ENCODE measurements at places on chromosomes 7 and 10.

- no peak for DNase-seq
Observed at GRCh38 chr10:78472551-78472890, 438.9 kb downstream of the RPS24 start.

DNA sequence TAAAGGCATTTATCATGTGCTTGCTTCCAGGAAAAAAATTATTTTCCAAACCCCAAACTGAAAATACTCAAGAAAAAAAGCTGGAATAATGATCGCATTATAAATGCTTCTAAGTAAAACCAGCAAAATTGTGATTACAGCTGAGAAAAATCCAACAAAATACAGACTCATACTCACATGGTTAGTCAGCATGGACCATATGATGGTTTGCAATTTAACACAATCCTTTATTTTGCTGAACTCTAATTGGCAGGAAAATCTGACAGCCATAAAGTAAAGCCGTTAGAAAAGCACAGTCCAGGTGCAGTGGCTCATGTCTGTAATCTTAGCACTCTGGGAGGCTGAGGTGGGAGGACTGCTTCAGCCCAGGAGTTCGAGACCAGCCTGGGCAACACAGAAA, 59.6 kb downstream of the BRI3 start:
- no peak for DNase-seq

- DNase-seq: no peak
Observed at GRCh38 chr7:114660753-114661152, 246.1 kb downstream of the FOXP2 start.

DNA sequence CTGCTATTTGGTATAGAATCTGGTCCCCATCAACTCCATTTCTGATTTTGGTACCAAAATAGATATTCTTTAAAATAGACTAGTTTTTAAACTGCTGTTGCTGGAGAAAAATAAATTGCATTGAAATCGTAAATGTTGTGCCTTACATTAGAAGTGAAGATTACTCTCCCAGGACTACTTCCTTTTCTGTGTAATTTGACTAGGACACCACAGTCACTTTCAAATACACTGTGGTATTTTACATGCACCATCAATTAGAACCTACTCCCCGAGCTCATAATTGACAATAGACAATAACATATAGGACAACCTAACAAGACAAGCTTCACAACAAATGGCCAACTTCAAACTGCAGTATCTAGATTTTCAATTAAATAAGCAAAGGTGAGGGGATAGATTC, 211.5 kb downstream of the DGKB start:
- no peak for DNase-seq

DNA sequence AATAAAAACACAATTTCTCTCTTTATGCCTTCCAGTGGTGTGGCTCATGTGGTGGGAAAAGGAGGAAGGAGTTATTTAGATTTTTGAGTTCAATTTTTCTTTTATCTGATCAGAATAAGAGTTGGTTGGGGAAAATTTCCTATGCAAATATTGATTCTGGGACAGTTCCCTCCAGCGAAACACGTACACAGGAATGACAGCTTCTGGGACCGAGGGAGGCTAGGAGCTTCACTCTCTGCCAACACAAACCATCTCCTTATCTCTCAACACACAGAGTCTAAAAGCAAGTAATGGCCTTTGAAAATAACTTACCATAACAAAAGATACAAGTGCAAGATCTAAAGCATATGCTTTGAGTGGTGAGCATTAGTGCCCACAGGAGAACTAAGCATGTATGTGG, 122.7 kb downstream of the RAPGEF5 start:
- DNase-seq: no peak

DNA sequence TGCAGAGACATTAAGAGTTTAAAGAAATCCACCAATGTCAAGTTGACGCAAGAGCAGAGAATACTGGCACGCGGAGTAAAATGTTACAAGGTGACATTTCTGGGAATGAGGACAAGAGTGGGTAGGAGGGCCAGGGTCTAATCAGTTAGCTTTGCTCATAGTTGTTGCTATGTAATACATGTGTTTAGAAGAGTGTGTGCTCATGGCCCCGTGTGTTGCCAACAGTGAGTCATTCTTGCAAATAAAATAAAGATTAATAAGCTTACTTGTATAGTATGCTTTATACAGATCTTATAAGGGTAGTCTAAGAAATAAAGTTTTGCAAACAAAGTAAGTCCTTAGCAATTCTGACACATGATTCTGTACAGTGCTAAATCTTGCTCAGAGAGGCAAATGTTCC, 64.5 kb downstream of the DNMBP start:
- DNase-seq: no peak

GRCh38 chr7:114095885-114096284, 177.1 kb upstream of the PPP1R3A start:
- no peak for DNase-seq

DNA sequence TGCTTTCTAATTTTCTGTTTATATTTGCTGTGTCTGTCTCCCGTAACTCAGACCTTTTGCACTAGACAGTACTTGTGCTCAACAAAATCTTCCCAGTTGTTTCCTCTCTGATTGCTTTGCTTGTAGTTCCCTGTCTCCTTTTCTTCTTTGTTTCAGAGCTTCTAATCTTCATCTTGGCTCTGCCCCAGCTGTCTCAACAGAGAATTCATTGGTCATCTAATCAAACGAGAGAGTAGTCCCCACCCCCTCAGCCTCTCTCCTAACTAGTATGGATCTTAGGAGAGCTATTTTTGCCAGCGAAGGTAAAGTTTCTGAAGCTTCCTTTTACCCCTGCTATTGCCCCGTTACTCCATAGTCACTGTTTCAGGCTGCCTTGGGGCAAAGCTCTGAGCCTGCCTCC, 32.8 kb downstream of the SLC26A4 start:
- DNase-seq: no peak

GRCh38 chr10:117271427-117271826, 30.5 kb downstream of the SLC18A2 start:
- DNase-seq: no peak

DNA sequence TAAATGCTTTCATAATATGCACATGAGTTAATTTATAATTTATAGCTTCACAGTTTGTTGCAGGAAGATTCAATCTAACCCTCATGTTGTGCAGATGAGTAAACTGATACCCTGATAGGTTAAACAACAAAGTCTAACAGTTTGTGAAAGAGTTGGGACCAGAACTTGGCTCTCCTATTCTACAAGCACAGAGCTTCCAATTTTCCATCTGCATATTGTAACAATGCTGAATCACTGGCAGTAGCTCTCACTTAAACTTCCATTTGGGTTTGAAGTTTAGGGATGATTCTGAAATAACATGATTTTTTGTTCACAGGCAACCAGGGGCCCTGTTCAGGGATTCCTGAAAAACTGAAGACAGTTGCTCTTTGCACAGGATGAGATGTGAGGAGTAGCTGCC, 179.3 kb downstream of the XPNPEP1 start:
- no peak for DNase-seq

- no peak for DNase-seq
Observed at GRCh38 chr7:98323597-98324322, 42.3 kb downstream of the BRI3 start.

DNA sequence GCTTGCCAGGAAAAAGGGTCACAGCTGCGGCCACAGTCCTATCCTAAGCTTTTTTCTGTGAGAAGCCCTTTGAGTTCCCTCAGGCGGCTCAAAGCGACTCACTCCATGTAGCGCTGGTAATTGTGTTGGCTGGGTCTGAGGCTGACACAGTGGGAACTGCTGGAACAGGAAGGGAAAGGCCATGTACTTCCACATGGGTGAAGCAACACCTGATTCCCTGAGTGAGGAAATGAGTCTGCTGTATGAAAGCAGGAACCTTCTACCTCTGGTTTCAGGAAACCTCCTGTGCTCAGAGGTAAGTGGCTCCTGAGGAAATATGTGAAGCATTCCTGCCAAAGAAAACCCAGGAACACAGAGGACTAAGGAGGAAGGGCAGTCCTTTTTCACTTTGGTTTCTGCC, 734.6 kb upstream of the SORCS1 start:
- no peak for DNase-seq

DNA sequence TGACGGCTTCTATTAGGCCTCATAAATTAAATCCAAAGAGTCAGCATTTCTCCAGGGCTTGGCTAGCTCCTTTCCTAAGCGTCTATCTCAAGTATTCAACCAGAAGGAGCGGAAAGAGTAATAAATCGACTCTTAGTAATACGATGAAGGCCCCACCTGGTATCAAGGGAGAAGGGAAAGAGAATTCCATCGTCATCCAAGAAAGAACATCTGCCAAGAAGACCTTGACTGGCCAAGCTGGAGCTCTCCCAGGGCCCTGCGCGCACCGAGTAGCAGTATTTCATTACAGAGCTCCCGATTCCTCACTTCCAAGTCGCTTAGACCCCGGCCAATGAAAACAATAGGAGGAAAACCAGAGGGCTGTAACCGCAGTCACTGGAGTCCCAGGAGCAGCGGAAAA, 178.0 kb upstream of the FRMD4A start:
- DNase-seq: no peak

GRCh38 chr10:59557052-59557451, 152.6 kb downstream of the SLC16A9 start:
- no peak for DNase-seq

GRCh38 chr10:26799342-26799741, 61.4 kb downstream of the ABI1 start:
- no peak for DNase-seq

DNA sequence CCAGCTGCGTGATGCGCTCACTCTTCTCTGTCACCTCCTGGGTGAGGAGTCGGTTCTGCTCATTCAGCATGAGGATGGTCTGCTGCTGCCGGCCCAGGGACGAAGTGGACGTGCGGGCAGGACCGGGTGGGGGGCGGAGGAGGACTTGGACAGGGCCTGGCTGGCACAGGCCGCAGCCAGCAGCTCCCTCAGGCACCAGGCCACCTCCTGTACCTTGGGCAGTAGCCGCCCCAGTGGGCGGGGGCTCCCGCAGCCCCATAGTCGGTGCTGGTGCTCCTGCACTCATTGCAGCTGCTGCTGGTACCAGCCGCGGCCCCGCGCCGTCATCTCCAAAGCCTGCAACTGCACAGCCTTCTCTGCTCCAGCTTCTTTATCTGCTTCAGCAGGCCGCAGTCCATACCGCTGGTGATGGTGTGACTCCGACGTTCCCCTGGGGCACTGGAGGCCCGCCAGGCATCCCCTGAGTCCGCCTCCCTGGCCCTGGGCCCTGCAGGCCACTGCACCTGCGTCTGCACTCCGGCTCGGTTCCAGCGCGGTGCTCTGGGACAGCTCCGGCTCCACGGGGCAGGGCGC, 884.9 kb upstream of the ZNF722 start:
- no peak for DNase-seq

DNA sequence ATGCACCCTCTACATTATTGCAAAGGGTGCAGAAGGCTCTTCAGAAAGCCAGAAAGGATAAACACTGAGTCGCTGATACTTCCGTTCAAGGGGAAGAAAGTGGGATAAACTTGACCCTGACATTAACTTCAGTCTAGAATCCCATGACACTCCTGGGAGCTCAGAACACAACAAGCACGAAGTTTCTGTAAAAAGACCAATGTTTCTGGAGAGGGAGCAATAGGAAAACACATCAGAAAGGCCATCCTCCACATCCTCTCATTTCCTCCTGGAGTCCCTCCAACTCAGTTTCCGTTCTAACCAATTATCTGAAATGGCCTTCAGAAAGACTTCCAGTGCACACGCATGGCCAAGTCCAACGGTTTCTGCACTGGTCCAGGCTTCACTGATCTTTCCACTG, 113.5 kb downstream of the SORBS1 start:
- DNase-seq: no peak

DNA sequence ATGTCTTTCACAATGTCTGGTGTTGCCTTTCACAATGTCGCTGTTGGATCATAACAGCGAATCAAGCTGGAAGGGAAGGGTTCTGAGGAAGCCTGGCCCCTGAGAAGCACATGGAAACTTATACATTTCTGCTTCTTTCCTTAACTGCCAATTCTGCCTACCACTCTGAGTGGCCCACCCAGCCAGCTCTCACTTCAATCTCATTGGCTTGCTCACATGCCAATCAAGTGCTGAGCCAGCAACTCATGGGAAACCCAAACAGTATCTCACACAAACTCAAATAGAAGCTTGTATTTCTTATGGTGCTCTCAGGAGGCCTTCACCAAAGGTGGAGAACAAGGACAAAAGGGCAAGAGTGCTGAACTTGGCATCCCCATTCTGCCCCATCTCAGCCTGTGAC, 117.4 kb upstream of the GPR26 start:
- no peak for DNase-seq

- no peak for DNase-seq
Observed at GRCh38 chr10:71046747-71047146, 158.4 kb upstream of the PCBD1 start.

- no peak for DNase-seq
Observed at GRCh38 chr7:19146699-19147098, 1.5 kb upstream of the FERD3L start.

GRCh38 chr10:80612261-80612660, 74.6 kb downstream of the SH2D4B start:
- no peak for DNase-seq

DNA sequence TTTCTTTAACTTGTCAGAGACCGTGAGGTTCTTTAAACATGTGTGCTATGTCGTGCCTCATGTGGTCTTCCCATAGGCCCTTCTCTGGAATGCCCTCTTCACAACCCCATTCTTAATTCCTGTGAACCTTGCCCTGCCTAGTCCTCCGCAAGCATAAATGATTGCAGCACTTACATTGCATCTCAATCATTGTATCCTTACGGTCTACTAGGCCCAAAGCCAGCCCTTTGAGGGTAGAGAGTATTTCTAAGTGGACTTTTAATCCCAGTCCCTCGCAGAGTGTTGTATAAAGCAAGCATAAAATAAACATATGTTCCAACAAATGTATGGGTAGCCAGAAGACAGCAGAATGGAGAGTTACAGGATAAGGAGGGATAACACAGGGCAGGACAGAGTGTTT, 92.1 kb upstream of the FAM133B start:
- no peak for DNase-seq

DNA sequence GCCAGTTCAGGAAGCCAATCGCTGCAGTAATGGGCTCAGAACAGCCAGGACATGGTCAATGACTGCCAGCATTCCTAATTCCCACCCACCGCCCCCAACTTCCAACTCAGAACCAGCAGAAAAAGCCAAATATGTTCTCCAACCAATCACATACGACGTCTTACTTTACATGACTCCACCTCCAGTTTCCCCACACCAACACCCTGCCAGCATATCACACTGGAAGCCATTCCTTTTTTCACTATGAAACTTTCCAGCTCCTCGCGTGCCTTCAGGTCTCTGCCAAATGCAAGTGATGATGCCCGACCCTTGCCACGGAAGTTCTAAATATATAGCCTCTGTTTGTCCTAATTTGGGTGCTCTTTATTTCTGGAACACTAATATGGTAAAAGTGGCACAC, 12.5 kb downstream of the NPS start:
- no peak for DNase-seq

- no peak for DNase-seq
Observed at GRCh38 chr10:92880233-92880861, 32.0 kb downstream of the EXOC6 start.

- DNase-seq: no peak
Observed at GRCh38 chr10:34121781-34122622, 693.1 kb downstream of the PARD3 start.

Data from SW 1271 (cell line).